EH (cell line): ENCODE measurements at places on chromosomes 6 and 20.

- peak; percentile 42 for DNase-seq
These were observed 30.8 kb upstream of the FKBP1A start for GRCh38 chr20:1423625-1424106.

DNA sequence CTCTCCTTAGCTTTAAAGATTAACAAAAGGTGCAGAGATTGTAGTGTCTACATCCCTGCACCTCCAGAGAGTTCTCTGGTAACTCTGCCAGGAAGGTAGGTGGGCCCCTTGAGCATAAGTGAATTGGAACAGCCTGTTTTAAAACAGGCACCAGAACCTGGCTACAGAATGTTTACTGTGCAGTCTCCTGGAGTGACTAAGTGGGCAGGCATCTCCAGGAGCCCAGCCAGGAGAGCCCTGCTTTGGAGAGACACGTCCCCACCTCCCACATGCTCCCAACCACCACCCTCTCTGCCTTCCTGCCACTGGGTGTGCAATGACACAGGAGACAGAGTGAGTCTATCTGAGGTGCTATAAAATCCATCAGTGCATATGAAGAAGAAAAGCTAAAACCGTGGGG is 110.3 kb upstream of the EYA4 start:
- DNase-seq: no peak

GRCh38 chr6:43226192-43226851 is 3.0 kb downstream of the DNPH1 start:
- no peak for DNase-seq

DNA sequence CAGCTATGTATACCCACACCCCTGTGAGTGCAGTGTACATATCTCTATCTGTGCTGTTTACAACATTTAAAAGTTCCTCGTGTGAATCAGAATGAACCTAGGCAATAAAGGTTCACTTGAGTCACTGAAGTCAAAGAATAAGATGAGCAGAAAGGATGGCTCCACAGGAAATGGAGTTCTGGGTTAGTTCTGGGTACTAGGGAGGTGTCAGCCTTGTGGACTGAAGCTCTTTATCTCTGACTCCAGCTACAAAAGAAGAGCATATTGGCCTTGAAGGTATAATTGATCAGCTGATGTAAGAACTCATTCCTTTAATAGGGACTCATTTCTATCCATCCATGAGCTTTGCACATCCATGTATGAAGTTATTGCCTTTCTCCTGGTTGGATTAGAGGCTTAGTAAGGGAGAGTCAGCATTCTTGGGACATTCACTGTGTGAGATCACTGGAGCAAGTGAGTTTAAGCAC is 73.9 kb upstream of the BACH2 start:
- DNase-seq: peak; percentile 11

- peak; percentile 66 for DNase-seq
These were observed 191.3 kb downstream of the ESR1 start for GRCh38 chr6:151998784-151999183.

- DNase-seq: no peak
These were observed 205.5 kb downstream of the ZNF217 start for GRCh38 chr20:53387983-53388675.

GRCh38 chr6:72272958-72273357 is 348.9 kb upstream of the KCNQ5 start:
- peak; percentile 80 for DNase-seq

- DNase-seq: no peak
These were observed 58.2 kb upstream of the VGLL2 start for GRCh38 chr6:117206944-117207687.

DNA sequence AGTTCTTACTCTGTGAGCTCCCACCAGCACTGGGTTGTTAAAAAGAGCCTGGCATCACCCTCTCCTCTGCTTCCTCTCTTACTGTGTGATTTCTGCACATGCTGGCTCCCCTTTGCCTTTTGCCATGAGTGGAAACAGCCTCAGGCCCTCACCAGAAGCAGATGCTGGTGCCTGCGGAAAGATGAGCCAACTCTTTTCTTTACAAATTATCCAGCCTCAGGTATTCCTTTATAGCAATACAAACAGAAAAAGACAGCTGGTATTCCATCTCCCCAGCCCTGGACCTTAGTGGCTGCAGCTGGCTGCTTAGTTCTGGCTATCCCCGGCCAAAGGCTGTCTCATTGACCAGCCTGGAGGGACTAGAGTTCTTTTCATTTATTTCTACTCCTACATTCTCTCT is 129.1 kb downstream of the IMPG1 start:
- DNase-seq: no peak

DNA sequence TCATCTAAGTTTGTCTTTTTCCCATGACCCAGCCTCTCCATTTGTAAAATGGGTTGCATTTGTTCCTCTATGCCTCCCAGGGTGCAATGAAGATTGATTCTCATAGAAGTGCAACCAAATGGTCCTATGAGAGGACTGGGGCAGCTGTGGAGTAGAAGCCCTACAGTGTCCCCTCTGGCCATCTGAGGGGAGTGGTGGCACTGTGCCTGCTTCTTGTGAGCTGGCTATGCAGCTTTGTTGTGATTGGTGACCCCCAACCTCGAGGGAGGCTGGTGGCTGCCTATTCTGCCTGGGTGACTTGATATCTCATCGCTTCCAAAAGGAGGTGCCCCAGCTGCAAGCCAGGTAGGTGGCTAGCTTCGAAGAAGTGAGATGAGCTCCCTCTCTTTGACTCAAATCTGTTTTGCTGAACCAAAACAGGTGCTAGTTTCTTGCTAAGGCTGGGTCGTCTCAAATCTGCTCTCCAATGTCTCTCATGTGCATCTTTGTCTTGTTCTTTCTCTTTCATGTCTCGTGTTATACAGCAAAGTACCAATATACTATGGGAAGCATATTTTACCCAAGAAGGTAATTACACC is 33.9 kb downstream of the TXLNB start:
- DNase-seq: no peak

DNA sequence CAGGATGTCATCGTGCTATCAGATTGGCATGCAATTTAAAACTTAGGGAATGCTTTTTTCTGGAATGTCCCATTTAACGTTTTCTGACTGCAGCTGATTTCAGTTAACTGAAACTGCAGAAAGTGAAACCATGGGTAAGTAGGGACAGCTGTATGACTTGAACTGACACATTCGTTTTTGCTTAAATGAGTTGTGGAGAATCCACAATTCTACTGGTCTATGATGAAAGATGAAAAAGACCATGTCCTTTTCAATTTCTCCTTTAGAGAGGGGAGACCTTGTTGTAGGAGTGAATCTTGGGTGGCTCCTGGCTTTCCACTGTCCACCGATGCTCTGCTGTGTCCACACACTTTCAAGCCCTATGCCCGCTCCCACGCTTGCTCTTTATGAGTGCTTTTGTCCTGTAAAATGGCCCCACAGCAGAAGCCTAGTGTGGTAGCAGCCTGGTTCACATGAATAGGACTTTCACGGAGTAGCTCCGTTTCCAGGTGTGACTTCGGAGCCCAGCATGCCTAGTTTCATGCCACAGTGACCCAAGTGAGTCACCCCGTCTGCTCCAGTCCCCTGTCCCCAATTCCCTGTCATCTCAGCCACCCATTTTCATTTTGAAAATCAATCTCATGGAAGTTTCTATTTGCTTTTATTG is 21.9 kb downstream of the DYNLT1 start:
- peak; percentile 55 for DNase-seq

DNA sequence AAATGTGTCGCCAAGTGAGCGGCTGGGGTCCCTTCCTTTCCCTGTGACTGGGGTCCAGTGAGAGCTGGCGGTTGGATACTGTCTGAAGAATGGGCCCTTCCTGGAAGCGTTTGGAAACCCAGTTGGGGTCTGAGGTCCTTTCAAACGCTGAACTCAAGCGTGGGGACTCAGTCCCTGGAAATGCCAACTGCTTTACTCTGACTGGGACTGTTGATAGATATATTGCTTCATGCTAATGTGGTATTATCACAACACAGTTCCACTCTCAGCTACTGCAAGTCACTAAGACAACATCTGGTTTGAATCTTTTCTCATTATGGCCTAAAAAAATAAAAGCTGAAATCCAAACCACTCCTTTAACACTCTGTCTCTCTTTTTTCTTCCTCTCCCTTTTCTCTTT is 23.7 kb upstream of the PSMF1 start:
- peak; percentile 36 for DNase-seq
